Activated T-cell treated with anti-CD3 and anti-CD28 coated beads, Interleukin-2, amount 50 U/mL, for 72 hours (primary cell): ENCODE measurements at places on chromosomes 12 and 14. TPM values are rescaled to one million over a fixed set of nuclear protein-coding genes. Genes with fewer than 3 reads are reported as not detected.

DNA sequence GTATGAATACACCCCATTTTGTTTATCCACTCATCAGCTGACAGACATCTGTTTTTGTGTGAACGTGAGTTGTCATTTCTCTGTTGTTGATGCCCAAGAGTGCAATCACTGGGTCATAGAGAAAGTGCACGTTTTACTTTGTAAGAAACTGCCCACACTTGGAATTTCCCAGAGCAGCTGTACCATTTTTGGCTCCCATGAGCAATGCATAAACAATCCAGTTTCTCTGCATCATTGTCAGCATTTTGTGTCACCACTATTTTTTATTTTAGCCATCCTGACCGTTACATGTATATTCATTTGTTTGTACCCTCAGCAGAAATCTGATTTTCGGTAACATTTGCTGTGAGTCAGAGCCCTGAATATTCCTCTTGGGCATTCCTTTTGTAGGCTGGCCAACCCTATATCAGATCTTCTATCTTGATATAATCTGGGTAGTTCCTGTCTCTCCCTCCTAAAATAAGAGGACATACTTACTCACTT lies 62.7 kb downstream of the RBM19 start:
- DNase-seq, result peak; percentile 31
- no peak overlapping the region for H3K4me3 ChIP-seq
- H3K27ac ChIP-seq, result peak overlapping the region; percentile 12
- H3K4me1 ChIP-seq, result peaks cover 5% of the 10 kb centered on the region
- H3K36me3 ChIP-seq, result peaks cover 10% of the 10 kb centered on the region

The RCOR1 gene
- 19.5 TPM for total RNA-seq

GRCh38 chr12:56978397-56979138 lies 21.2 kb upstream of the RDH16 start:
- no peak overlapping the region for H3K4me3 ChIP-seq
- DNase-seq, result no peak
- no peaks in the 10 kb centered on the region for H3K36me3 ChIP-seq

- DNase-seq, result no peak
- no peak overlapping the region for H3K27ac ChIP-seq
- no peaks in the 10 kb centered on the region for H3K27me3 ChIP-seq
- peaks cover under 1% of the 10 kb centered on the region for H3K4me1 ChIP-seq
- no peaks in the 10 kb centered on the region for H3K36me3 ChIP-seq
Measured at GRCh38 chr12:68428211-68428610, 96.0 kb upstream of the MDM1 start.

- H3K27me3 ChIP-seq, result no peaks in the 10 kb centered on the region
- no peak overlapping the region for H3K27ac ChIP-seq
- peaks cover 2% of the 10 kb centered on the region for H3K36me3 ChIP-seq
- no peak for DNase-seq
Measured at GRCh38 chr14:51972566-51972965, 16.8 kb upstream of the RTRAF start.

GRCh38 chr12:24945845-24946244 lies 3.1 kb downstream of the BCAT1 start:
- peaks cover 57% of the 10 kb centered on the region for H3K27me3 ChIP-seq
- no peak overlapping the region for H3K4me3 ChIP-seq
- no peak overlapping the region for H3K27ac ChIP-seq
- no peak for DNase-seq
- H3K36me3 ChIP-seq, result peaks cover 11% of the 10 kb centered on the region
- peaks cover 54% of the 10 kb centered on the region for H3K4me1 ChIP-seq

- no peak for DNase-seq
- peaks cover 85% of the 10 kb centered on the region for H3K4me1 ChIP-seq
- peak overlapping the region; percentile 87 for H3K4me3 ChIP-seq
- no peak overlapping the region for H3K27ac ChIP-seq
Measured at GRCh38 chr12:51390457-51390856, 749 bp downstream of the GALNT6 start.

The CCDC175 gene
- not detected for total RNA-seq

The ZDHHC22 gene
- total RNA-seq, result not detected

The PYGL gene
- 0.50 TPM for total RNA-seq

- H3K36me3 ChIP-seq, result no peaks in the 10 kb centered on the region
- DNase-seq, result peak; percentile 16
- no peaks in the 10 kb centered on the region for H3K27me3 ChIP-seq
- no peak overlapping the region for H3K4me3 ChIP-seq
Measured at GRCh38 chr12:11621797-11622423, 27.6 kb upstream of the ETV6 start.

The TPPP2 gene
- total RNA-seq, result not detected

The MAP3K12 gene
- total RNA-seq, result 18.8 TPM

The LRRC9 gene
- total RNA-seq, result not detected

GRCh38 chr12:97209997-97210396 lies 252.6 kb upstream of the RMST start:
- H3K27ac ChIP-seq, result no peak overlapping the region
- no peaks in the 10 kb centered on the region for H3K36me3 ChIP-seq
- no peak overlapping the region for H3K4me3 ChIP-seq
- H3K4me1 ChIP-seq, result no peaks in the 10 kb centered on the region
- no peaks in the 10 kb centered on the region for H3K27me3 ChIP-seq

DNA sequence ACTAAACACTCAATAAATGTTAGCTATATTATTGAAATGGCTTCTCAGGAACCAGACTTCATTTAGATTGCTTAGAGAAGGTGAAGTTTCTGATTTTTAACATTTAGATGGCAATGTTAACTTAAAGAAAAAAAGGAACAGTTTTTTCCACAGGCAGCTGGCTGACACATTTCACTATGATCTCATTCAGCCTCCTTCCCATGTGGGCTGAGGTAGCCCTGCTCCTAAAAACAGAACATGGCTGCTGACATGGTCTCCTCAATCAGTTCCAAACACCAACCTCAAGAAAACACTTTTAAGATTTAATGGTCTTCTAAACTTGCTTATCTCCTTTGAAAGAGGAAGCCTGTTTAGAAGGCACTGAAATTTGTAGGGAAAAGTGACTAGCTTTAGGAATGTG lies 23.8 kb downstream of the GNS start:
- no peak overlapping the region for H3K4me3 ChIP-seq
- DNase-seq, result no peak
- H3K27me3 ChIP-seq, result no peaks in the 10 kb centered on the region

The PAX9 gene
- total RNA-seq, result 0.23 TPM

The SLC22A17 gene
- total RNA-seq, result 6.3 TPM

DNA sequence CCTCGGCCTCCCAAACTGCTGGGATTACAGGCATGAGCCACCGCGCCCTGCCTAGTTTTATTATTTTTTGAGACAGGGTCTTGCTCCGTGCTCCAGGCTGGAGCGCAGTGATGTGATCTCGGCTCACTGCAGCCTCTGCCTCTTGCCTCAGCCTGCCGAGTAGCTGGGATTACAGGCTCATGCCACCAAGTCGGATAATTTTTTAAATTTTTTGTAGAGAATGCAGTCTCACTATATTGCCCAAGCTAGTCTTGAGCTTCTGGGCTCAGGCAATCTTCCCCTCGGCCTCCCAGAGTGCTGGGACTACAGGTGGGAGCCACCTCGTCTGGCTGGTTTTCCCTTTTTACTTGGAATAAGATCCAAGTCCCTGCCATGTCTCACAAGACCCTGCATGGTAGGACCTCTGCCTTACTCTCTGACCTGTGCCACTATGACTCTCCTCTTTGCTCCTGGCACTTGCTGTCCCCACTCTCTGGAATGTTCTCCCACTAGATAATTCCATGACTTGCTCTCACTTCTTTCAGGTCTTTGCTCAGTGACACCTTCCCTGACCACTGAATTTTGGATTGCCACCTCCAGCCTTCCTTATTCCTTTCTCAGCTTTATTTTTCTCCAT lies 7.7 kb upstream of the RARG start:
- H3K27me3 ChIP-seq, result peaks cover 15% of the 10 kb centered on the region
- H3K4me1 ChIP-seq, result peaks cover 24% of the 10 kb centered on the region
- H3K27ac ChIP-seq, result no peak overlapping the region
- H3K4me3 ChIP-seq, result no peak overlapping the region
- no peaks in the 10 kb centered on the region for H3K36me3 ChIP-seq

GRCh38 chr12:90029317-90029716 lies 320.7 kb upstream of the ATP2B1 start:
- no peak for DNase-seq
- no peak overlapping the region for H3K4me3 ChIP-seq
- H3K36me3 ChIP-seq, result no peaks in the 10 kb centered on the region
- H3K27me3 ChIP-seq, result no peaks in the 10 kb centered on the region
- no peak overlapping the region for H3K27ac ChIP-seq

The ZC2HC1C gene
- 1.2 TPM for total RNA-seq

DNA sequence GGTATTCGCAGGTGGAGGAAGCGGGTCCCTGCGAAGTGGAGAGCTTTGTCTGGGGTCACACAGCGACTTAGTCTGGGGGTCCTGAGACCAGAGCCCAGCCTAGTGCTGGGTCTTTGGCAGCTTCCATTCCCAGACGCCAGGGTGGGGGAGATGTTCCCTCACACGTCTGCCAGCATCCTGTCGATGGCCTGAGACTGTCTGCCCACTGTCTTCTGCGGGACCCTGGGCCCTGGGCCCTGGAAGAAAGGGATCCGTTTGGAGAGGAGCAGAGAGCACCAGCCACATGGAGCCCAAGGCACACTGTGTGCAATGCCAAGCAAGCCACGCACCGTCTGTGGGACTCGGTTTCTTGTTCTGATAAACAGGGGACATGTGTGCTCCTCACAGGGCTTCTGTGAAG lies 197.2 kb downstream of the KIF26A start:
- DNase-seq, result no peak
- no peaks in the 10 kb centered on the region for H3K4me1 ChIP-seq
- H3K36me3 ChIP-seq, result peaks cover 6% of the 10 kb centered on the region
- no peaks in the 10 kb centered on the region for H3K27me3 ChIP-seq

DNA sequence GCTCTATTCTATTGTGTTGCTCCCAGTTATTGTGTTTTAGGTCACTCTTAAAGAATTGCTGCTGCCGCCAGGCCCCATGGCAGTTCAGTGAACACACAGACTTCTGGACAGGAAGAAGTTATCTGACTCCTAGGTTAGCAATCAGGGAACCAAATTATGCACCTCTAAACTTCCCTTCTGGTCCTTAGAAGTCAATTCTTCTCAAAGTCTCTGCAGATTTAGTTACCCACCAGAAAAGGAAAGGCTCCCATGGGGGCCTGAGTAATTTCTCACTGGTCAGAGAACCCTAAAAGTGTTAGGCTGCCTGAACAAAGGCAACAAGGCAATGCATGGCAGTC lies 10.0 kb downstream of the EMP1 start:
- peaks cover 9% of the 10 kb centered on the region for H3K27me3 ChIP-seq
- H3K36me3 ChIP-seq, result no peaks in the 10 kb centered on the region
- no peak overlapping the region for H3K27ac ChIP-seq

GRCh38 chr12:109983432-109984142 lies 12.6 kb downstream of the GIT2 start:
- DNase-seq, result peak; percentile 28
- peaks cover 79% of the 10 kb centered on the region for H3K4me1 ChIP-seq
- no peaks in the 10 kb centered on the region for H3K27me3 ChIP-seq
- peaks cover 55% of the 10 kb centered on the region for H3K36me3 ChIP-seq
- H3K4me3 ChIP-seq, result peak overlapping the region; percentile 39

The LETMD1 gene
- 120 TPM for total RNA-seq

DNA sequence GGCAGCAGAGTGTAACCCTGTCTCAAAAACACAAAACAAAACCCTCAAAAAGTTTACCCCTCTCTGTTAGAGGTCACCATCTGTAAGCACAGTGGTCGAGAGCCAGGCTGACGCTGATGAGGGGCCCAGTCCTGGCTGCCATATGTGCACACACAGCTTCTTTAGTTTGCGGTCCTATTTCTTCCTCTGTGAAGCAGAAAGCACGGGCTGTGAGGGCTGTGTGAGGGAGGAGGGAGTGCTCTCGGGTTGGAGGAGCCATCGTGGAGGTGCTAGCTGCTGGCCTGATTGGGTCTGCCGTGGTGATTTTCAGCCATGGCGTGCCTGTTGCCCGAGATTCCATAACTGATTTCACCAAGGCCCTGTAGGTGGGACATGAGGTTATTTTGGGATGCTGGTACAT lies 3.5 kb downstream of the ULK1 start:
- H3K4me3 ChIP-seq, result no peak overlapping the region
- DNase-seq, result no peak
- no peak overlapping the region for H3K27ac ChIP-seq
- peaks cover 3% of the 10 kb centered on the region for H3K36me3 ChIP-seq

DNA sequence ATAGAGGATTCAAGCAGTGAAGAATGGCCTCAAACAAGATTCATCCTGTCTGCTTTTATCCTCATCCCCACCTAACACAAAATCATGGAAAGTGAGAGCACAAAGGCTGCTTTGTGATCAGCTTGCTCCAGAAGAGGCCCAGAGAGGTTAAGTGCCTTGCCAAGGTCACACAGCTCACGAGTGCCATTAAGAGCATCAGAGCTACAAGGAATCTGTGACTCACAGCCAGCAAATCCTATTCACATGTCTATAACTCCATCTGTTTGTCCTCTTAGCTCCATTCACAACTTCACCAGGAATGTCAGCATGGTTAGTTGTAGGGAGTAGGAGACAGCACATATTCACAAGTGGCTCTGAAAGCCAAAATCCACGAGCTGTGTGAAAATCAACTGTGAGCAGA lies 79.8 kb downstream of the TTC9 start:
- H3K27me3 ChIP-seq, result no peaks in the 10 kb centered on the region
- H3K4me3 ChIP-seq, result no peak overlapping the region
- no peaks in the 10 kb centered on the region for H3K36me3 ChIP-seq

DNA sequence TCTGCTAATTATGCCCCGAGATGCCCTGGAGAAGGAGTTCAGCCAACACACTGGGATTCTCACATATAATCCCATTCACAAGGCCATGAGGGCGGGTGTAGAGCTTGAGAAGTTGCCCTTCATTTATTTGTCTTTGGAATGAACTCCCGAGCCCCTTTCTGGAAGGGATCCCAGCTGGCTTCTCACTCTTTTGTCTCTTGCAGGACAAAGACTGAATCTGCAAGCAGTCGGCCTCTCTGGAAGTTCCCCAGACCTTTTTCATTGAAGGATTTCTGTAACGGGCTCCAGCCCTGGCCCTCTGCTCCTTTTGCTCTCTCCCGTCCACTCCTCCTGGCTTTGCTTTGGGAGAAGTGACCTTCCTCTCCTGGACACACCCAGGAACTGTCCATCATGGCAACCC lies 163.3 kb upstream of the SFSWAP start:
- no peak for DNase-seq
- H3K27me3 ChIP-seq, result peaks cover 6% of the 10 kb centered on the region
- no peak overlapping the region for H3K27ac ChIP-seq

DNA sequence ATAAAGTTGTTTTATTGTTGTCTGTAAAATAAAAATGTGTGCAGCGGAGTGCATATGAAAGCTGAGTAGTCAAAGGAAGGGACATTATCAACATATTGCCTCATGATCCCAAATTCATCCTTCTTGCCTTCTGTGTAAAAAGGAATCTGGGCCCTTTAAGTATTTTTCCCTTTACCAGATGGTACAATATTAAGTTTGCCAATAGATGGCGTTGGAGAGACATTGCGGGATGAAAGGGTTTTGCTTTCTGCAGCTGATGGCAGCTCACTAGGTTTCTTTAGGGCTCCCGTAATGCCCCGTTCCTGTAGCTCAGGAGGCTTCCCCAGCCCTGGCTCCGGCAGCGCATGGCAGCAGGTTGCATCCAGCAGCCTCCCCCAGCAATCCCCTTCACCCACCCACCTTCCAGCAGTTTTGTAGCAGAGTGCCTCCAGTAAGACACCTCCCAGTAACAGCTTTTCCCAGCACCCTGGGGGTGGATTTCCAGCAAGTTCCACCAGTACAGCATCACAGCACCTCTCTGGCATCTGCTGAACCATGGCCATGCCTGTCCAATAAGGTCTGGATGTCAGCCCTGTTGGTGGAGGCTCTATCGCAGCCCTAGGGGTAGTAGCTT lies 354.4 kb downstream of the MED13L start:
- peaks cover 34% of the 10 kb centered on the region for H3K27me3 ChIP-seq
- H3K4me3 ChIP-seq, result no peak overlapping the region
- H3K27ac ChIP-seq, result no peak overlapping the region
- no peak for DNase-seq
- peaks cover 1% of the 10 kb centered on the region for H3K36me3 ChIP-seq

GRCh38 chr12:66107451-66107915 lies 23.1 kb downstream of the LLPH start:
- no peak overlapping the region for H3K4me3 ChIP-seq
- H3K27ac ChIP-seq, result no peak overlapping the region
- no peaks in the 10 kb centered on the region for H3K4me1 ChIP-seq
- no peaks in the 10 kb centered on the region for H3K36me3 ChIP-seq
